ENCODE measurements at places on chromosomes 2 and 18.

DNA sequence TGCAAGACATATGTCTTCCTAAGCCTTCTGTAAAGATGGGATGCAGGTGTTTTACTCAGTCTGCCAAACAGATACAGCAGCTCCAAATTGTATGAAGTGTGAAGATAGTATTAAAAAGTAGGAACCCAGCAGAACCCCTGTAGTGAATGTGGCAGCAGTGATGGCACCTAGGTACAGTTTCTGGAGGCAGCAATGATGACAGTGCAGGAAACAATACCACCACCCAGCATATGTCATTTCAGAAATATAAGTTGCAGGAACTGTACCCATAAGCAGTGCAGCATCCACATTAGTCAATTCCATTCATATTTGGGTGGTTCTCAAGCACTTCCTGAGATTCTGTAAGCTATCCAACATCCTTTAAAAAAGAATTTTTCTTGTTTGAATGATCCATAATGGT lies 46.7 kb upstream of the ATP5MC3 start:
- no peaks in the 10 kb centered on the region for H3K4me1 ChIP-seq
- peaks cover 46% of the 10 kb centered on the region for H3K27me3 ChIP-seq
- no peak for DNase-seq
- H3K36me3 ChIP-seq, result no peaks in the 10 kb centered on the region

DNA sequence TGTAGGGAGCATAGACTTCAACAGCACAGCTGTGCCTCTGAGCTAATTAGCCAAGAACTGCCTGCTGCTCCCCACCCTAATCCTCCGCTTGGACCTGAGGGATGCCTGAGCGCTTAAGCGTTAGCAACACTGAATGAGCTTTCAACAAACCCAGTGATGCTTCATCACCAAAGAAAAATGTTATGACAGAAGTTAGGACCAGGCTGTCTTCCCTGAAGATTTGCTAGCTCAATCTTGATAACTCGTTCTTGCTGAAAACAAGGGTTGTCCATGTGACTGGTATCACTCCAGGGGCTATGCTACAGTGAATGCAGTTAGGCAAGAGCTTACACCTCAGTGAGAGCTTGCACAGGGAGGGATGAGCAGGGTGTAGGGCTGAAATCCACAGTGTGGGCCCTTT lies 190.7 kb upstream of the SIX2 start:
- no peaks in the 10 kb centered on the region for H3K36me3 ChIP-seq
- peaks cover 54% of the 10 kb centered on the region for H3K27me3 ChIP-seq
- no peak for DNase-seq
- no peak overlapping the region for H3K4me3 ChIP-seq
- no peaks in the 10 kb centered on the region for H3K4me1 ChIP-seq

GRCh38 chr2:30218814-30219213 lies 12.5 kb upstream of the LBH start:
- H3K27ac ChIP-seq, result no peak overlapping the region
- no peaks in the 10 kb centered on the region for H3K27me3 ChIP-seq
- no peak overlapping the region for H3K4me3 ChIP-seq

GRCh38 chr2:207839028-207839427 lies 69.3 kb upstream of the FZD5 start:
- no peak for DNase-seq
- no peak overlapping the region for H3K27ac ChIP-seq
- H3K36me3 ChIP-seq, result no peaks in the 10 kb centered on the region
- H3K4me1 ChIP-seq, result no peaks in the 10 kb centered on the region

DNA sequence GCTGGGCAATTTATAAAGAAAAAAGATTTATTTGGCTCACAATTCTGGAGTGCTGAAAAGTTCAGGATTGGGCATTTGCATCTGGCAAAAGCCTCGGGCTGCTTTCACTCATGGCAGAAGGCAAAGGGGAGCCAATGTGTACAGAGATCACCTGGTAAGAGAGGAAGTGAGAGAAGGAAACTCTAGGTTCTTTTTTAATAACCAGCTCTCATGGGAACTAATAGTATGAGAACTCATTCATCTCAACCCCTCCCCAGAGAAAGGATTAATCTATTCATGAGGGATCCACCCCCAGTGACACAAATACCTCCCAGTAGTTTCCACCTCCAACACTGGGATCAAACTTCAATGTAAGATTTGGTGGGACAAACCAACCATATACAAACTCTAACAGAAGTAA lies 129.0 kb downstream of the EVA1A start:
- peaks cover 73% of the 10 kb centered on the region for H3K27me3 ChIP-seq
- no peak overlapping the region for H3K4me3 ChIP-seq
- H3K36me3 ChIP-seq, result no peaks in the 10 kb centered on the region
- H3K4me1 ChIP-seq, result no peaks in the 10 kb centered on the region
- DNase-seq, result no peak

- peaks cover 39% of the 10 kb centered on the region for H3K27me3 ChIP-seq
- no peak overlapping the region for H3K27ac ChIP-seq
- H3K36me3 ChIP-seq, result peaks cover 1% of the 10 kb centered on the region
- peak overlapping the region; percentile 76 for H3K4me3 ChIP-seq
- no peak for DNase-seq
Observed at GRCh38 chr2:68320118-68320641, 431 bp upstream of the CNRIP1 start.

GRCh38 chr2:218369330-218369729 lies 12.7 kb downstream of the CATIP start:
- no peaks in the 10 kb centered on the region for H3K27me3 ChIP-seq
- H3K4me3 ChIP-seq, result peak overlapping the region; percentile 11
- peaks cover 5% of the 10 kb centered on the region for H3K4me1 ChIP-seq
- no peak for DNase-seq

GRCh38 chr2:147149575-147150240 lies 695.1 kb upstream of the ACVR2A start:
- H3K4me1 ChIP-seq, result no peaks in the 10 kb centered on the region
- no peak overlapping the region for H3K4me3 ChIP-seq
- H3K27ac ChIP-seq, result no peak overlapping the region
- no peaks in the 10 kb centered on the region for H3K27me3 ChIP-seq
- no peaks in the 10 kb centered on the region for H3K36me3 ChIP-seq

DNA sequence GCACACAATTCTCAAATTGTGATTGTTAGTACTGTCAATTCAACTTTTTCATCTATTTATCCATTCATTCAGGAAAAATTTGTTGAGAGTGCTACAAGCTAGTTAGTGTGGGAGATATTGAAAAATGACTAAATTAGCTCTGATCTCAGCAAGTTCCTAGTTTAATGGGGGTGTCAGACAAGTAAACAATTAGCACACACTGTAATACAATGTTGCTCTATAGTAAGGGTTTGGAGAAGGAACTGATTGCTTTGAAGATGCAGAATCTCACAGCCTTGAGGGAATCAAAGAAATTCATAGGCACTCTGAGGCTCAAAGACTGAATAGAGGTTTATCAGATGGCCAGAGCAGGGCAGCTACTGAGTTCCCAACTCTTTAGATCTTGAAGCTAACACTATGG lies 6.8 kb upstream of the CCNYL1 start:
- no peaks in the 10 kb centered on the region for H3K4me1 ChIP-seq
- no peaks in the 10 kb centered on the region for H3K36me3 ChIP-seq
- DNase-seq, result no peak
- no peak overlapping the region for H3K4me3 ChIP-seq

DNA sequence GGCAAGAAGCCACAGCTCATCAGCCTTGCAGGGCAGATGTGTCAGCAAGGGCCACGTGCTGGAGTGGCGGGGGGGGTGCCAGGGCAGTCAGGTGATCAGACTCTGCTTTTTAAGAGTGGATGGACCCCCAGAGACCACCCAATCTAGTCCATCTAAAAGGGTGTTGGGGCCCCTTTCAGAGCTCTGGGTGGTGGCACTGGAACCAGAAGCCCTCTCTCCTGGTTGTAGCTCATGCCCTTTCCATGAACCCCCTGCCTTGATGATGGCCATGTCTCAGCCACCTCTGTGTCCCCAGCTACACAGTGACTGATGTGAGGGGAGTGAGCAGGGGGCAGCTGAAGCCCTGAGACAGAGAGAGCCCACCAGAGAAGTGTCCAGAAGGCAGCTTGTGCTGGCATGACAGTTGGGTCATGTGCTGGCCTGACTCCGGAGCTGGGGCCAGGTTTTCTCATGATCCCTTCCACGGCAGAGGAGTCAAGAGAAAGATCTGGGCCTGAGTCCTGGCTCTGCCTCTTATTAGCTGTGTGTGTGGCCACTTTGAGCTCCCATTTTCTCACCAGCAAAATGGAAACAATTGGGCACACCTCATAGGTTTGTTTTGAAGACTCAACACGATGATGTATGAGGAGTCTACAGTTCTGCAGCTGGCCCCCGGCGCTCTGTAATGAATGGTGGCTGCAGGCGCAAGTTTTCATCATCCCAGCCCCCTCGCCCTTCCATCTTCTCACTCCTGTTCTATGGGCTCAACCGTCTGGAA lies 195.7 kb downstream of the ZFP36L2 start:
- H3K27me3 ChIP-seq, result no peaks in the 10 kb centered on the region
- no peak overlapping the region for H3K4me3 ChIP-seq
- H3K4me1 ChIP-seq, result no peaks in the 10 kb centered on the region
- no peaks in the 10 kb centered on the region for H3K36me3 ChIP-seq
- no peak overlapping the region for H3K27ac ChIP-seq

GRCh38 chr2:133652398-133652797 lies 84.1 kb upstream of the NCKAP5 start:
- no peaks in the 10 kb centered on the region for H3K4me1 ChIP-seq
- no peak for DNase-seq
- no peak overlapping the region for H3K4me3 ChIP-seq
- H3K27me3 ChIP-seq, result no peaks in the 10 kb centered on the region
- H3K27ac ChIP-seq, result no peak overlapping the region
- no peaks in the 10 kb centered on the region for H3K36me3 ChIP-seq

DNA sequence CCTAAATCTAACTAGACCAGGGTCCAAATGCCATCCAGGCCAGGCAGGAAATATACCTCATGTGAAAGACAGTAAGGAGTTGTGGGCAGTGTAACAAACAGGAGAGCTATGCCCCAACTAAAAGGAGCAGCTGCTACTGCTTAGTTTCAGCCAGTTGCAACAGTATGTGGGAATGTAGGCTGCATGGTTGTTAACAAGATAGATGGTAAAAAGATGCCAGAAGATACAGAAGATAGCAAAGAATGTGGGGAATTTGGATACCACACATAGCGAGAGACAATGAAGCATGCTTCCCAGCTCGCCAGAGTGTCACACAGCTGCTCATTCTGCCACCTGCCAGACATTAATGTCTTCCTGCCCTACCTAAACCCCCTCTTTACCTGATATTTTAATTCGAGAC lies 39.4 kb upstream of the CYBRD1 start:
- peaks cover 18% of the 10 kb centered on the region for H3K4me1 ChIP-seq
- peaks cover 18% of the 10 kb centered on the region for H3K36me3 ChIP-seq

DNA sequence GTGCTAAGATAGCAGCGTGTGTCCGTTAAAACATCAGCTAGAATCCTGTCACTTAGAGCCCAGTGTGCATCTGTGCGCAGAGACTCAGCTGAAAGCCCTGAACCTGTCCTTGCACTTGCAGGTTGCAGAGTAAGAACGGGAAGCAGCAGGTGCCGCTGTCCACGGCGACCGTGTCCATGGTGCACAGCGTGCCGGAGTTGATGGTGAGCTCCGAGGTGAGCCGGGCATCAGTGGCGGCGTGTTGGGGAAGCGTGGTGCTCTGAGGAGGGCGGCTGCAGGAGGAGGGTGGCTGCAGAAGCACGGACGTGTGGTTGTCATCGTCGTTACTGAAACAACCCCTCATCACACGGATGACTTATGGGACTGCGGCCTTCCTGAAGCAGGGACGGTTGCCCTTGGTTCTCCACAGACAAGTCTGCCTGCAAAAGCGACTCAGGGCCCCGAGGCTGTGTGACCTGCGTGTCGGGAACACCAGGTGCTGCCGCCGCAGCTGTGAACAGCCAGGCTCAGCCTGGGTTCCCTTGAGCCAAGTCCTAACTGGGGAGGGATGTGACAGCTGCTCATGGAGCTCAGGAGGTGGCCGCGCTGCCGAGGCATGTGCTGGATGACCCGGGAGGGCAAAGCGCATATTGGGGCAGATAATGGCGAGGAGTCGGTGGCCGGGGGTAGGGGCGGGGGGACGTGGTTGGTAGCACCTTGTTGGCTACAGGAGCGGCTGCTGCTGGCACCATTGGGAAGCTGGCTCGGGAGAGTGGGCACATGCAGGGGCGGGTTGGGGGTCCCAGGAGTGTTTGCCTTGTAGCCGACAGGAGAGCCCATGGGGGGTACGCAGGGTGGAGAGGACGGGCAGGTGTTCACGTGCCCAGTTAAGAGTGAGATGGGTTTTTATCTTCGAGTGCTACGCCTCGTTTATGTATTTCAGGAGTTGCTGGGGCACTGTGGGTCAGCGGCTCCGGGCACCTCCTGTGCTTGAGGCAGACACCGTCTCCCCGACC lies 16.6 kb downstream of the CTDP1 start:
- H3K36me3 ChIP-seq, result peaks cover 43% of the 10 kb centered on the region
- peak overlapping the region; percentile 38 for H3K27ac ChIP-seq
- DNase-seq, result no peak
- H3K4me1 ChIP-seq, result peaks cover 24% of the 10 kb centered on the region
- no peaks in the 10 kb centered on the region for H3K27me3 ChIP-seq
- H3K4me3 ChIP-seq, result no peak overlapping the region

DNA sequence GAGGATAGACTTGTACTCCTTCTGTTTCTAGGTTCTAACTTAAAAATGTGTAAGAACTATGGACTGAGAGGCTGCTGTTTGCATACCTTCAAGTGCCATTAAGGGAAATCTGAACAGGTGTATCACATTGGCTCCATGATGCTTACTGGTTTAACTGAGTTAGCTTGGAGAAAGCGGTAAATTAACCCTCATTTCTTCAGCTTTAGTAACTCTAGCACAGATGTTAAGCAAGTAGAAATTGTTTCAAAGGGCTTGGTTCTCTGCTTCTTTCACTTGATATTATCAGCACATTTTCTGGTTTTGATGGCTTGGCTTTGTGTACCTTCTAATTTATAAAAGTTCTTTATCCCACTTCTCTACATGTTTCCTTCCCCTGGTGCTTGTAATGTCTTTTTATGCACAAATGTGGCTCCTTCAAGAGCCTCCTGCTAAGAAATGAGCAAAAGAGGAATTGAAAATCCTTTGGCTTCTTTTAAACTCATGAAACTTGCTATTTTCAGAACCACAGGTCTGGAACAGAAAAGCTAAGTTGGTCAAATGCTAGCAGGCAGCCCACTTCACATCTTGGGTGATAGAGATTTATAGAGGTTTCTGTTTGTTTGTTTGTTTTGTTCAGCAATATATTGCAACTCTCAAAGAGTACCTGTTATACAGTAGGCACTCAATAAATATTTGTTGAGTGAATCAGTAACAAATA lies 249.9 kb upstream of the THUMPD2 start:
- no peak for DNase-seq
- H3K27me3 ChIP-seq, result no peaks in the 10 kb centered on the region
- no peak overlapping the region for H3K27ac ChIP-seq
- no peaks in the 10 kb centered on the region for H3K36me3 ChIP-seq
- H3K4me1 ChIP-seq, result no peaks in the 10 kb centered on the region
- no peak overlapping the region for H3K4me3 ChIP-seq

- no peaks in the 10 kb centered on the region for H3K27me3 ChIP-seq
- H3K4me1 ChIP-seq, result peaks cover 9% of the 10 kb centered on the region
- H3K4me3 ChIP-seq, result no peak overlapping the region
Observed at GRCh38 chr2:25760297-25760696, 86.9 kb upstream of the DTNB start.

DNA sequence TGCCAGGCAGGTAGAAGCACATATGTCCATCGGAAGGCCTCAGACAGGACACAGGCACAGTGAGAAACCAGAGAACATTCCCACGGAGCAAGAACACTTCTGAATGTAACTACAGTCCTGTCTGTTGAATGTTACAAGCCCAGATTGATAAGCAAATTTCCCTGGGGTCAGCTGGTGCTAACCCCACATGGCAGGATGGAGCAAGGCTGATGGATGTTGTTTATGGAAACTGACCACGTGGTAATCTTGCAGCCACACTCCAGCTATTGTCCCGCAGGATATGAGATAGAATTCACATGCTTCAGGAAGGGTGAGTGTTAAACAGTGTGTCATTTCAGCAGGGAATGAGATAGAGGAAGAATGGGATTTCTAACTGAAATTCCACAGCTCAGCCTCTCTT lies 138.8 kb upstream of the COPS8 start:
- H3K36me3 ChIP-seq, result no peaks in the 10 kb centered on the region
- H3K4me3 ChIP-seq, result no peak overlapping the region
- no peaks in the 10 kb centered on the region for H3K4me1 ChIP-seq
- H3K27me3 ChIP-seq, result peaks cover 35% of the 10 kb centered on the region
- DNase-seq, result no peak
- H3K27ac ChIP-seq, result no peak overlapping the region
